Breast epithelium (tissue), 4 donors: ENCODE measurements at places on chromosomes 7 and 10. TPM values are rescaled to one million over a fixed set of nuclear protein-coding genes. Genes with fewer than 3 reads are reported as not detected.

- DNase-seq, result no peak
Measured at GRCh38 chr7:25084821-25085220, 40.2 kb downstream of the CYCS start.

DNA sequence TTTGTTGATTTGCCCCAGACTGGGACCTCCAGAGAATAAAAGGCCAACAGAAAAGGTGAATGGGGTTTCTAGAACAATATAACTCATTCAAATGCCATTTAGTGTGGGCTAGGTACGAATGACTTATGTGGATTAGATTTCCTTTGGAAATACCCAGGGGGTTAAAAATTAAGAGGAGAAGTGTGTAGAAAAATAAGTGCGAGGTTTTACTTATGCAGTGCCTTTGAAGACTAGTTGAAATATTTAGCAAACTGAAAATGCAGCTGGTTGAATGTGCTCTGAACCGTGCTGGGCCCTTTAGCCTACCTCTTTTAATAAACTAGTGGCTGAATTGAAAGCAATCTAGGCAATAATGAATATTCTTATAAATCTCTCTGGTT is 180.6 kb downstream of the LRMDA start:
- no peak for DNase-seq

DNA sequence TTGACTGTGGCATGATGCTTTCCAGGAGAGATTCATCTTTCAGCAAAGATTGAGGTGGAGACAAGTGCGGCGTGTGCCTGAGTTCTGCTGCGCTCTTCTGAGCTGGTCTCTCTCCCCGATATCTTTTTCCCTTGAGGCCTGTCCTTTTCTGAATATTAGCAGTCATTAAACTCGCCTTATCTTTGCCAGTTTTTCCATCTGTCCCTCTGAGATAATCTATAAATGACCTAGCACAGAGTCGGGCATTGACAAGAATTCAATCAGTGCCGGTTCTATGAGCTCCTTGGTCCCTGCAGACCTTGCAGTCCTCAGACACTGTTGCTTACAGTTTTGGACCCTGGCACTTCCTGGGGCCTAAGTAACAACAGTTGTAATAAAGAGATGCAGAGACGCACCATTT is 89.7 kb upstream of the IKZF1 start:
- no peak for DNase-seq

UCN3 gene
- not detected for total RNA-seq
